ENCODE measurements at places on chromosomes 16 and 17. TPM values are rescaled to one million over a fixed set of nuclear protein-coding genes. Genes with fewer than 3 reads are reported as not detected.
A peak's percentile ranks its signal among the peaks of the same experiment; 100 is the strongest.

The STAC2 gene
- not detected for total RNA-seq

- DNase-seq = no peak
- H3K36me3 ChIP-seq = peaks cover 1% of the 10 kb centered on the region
- H3K4me3 ChIP-seq = no peak overlapping the region
- H3K27me3 ChIP-seq = no peaks in the 10 kb centered on the region
- H3K4me1 ChIP-seq = no peaks in the 10 kb centered on the region
Observed at GRCh38 chr16:28987170-28987853, 2.5 kb downstream of the LAT start.

DNA sequence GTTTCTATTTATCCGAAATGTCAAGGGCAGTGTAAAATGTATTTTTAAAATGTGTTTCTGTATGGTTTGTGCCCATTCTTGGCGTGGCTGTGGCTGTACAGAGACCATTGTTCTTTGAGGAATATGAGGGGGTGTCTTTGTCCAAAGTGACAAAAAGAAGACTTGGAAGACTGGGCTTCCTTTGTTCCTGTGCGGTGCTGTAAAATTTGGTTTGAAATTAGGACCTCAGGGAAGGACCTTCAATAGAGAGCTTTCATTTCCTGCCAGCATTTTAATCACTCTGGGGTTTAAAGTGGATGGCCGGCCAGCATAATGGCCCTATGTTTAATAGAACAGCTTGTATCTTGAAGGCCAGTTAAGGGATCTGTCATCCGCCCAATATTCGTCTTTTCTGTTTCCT lies 190.1 kb upstream of the TBX2 start:
- no peaks in the 10 kb centered on the region for H3K36me3 ChIP-seq
- H3K4me3 ChIP-seq = no peak overlapping the region
- no peak for DNase-seq
- H3K27ac ChIP-seq = no peak overlapping the region

GRCh38 chr17:61551255-61551742 lies 39.7 kb downstream of the NACA2 start:
- no peaks in the 10 kb centered on the region for H3K27me3 ChIP-seq
- DNase-seq = peak; percentile 59
- peaks cover 27% of the 10 kb centered on the region for H3K4me1 ChIP-seq
- H3K4me3 ChIP-seq = no peak overlapping the region

GRCh38 chr16:27639561-27640276 lies 89.8 kb downstream of the KATNIP start:
- DNase-seq = peak; percentile 21
- peaks cover 6% of the 10 kb centered on the region for H3K4me1 ChIP-seq
- H3K4me3 ChIP-seq = no peak overlapping the region
- no peak overlapping the region for H3K27ac ChIP-seq
- no peaks in the 10 kb centered on the region for H3K27me3 ChIP-seq
- H3K36me3 ChIP-seq = no peaks in the 10 kb centered on the region

DNA sequence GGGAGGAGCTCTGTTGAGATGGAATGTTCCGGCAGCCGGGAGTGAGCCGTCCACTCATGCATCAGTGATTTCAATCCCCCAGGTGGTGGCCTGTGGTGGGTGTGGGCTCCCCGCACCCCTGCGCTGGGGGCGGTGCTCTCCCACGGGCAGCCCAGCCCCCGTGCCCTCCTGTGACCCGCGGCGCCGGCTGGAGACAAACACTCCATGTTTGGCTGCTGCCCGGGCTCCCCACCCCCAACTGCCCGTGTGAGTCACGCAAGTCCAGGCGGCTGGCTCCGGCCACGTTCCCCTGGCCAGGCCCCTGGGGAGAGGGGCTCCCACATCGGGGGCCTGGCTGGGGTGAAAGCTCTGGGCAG lies 29.4 kb downstream of the CACNA1H start:
- H3K36me3 ChIP-seq = no peaks in the 10 kb centered on the region
- peak overlapping the region; percentile 39 for H3K27ac ChIP-seq
- H3K27me3 ChIP-seq = no peaks in the 10 kb centered on the region
- H3K4me3 ChIP-seq = peak overlapping the region; percentile 40
- peaks cover 24% of the 10 kb centered on the region for H3K4me1 ChIP-seq

DNA sequence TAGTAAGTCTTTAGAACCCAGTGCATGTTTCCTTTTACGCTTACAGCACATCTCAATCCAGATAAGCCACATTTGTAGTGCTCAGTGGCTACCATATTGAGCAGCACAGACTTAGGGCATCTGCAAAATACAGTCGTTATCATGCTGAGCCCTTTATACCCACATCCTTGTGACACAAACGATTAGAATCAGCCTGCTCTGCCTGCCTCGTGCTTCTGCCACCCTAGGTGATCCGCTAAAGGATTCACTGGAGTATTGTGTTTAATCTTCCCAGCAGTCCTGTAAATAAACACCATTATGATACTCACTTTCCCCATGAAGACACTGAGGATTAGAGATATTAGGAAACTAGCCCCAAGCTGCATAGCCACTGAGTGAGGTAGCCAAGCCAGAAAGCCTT lies 51.3 kb upstream of the FA2H start:
- H3K36me3 ChIP-seq = no peaks in the 10 kb centered on the region
- H3K4me1 ChIP-seq = no peaks in the 10 kb centered on the region
- no peak overlapping the region for H3K4me3 ChIP-seq
